ENCODE measurements at places on chromosomes 6 and 20.

- DNase-seq, result no peak
These were observed 51.6 kb downstream of the EYA2 start for GRCh38 chr20:46946181-46946624.

DNA sequence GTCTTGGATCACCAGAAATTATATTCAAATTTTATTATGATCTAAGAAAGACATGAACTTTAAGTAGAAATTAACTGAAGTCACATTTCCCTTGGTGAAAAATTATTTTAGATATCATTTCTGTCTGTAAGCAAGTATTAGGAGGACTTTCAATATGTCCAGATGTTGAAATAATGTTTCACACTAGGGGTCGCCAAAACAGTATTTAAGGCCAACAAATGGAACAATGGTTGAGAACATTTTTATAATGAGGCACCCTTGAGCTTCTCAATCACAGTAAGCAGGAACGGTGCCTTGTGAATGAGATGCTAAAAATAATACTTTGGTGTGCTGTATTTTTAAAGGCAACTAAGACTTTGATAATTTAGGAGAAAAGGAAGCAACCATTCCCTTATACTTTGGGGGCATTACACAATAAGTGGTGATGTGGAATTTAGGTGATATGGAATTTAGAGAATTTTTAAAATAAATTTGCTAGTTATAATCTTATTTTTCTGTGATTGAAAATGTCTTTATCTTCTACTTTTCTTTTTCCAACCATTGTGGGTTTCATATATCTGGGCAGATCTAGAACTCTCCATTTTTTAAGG is 9.6 kb upstream of the SF3B5 start:
- DNase-seq, result peak; percentile 18

GRCh38 chr20:54362283-54362682 is 113.1 kb upstream of the DOK5 start:
- no peak for DNase-seq

GRCh38 chr20:728256-728944 is 39.9 kb downstream of the SLC52A3 start:
- DNase-seq, result peak; percentile 14

DNA sequence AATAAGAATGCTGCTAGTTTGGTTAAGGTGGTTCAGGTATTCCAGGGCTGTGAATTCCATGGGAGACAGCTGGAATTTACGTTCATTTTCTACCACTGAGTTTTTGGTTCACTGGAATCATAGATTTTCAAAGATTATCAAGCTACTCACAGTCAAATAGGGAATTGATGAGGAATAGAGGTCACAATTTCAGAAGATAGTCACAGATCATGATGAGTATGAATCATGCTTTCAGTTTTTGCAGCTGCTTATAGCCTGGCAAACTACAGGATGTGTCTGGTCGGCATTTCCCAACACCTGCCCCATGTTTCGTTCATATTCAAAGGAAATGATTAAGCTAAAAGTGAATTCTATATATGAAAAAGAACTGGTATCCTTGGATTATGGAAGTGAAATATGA is 58.7 kb downstream of the BCKDHB start:
- DNase-seq, result no peak

DNA sequence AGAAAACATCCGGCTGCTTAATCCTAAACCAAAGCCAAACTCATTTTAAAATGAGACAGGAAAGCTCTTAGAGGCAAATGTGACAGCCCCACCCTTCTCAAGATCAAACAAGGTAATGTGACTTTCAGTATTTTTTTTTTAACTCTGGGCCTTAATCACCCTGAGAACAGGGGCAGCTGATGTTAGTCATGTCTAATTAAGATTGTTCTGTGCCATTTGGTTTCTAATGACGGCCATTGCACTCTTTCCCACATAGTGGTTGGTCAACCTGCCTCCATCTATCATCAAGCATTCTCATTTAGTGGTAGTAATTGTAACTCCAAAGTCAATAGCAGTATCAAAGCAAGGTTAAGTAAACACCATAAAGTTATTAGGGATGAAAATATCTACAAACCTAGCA is 191.6 kb upstream of the EXOC2 start:
- DNase-seq, result no peak

GRCh38 chr20:2364044-2364443 is 16.7 kb upstream of the TGM6 start:
- no peak for DNase-seq

Measured in activated gamma-delta T cell treated with anti-CD3 and anti-CD28 coated beads, Interleukin-2, amount 50 U/mL, for 16 hours (primary cell).